CD4-positive, CD25-positive, alpha-beta regulatory T cell (primary cell): ENCODE measurements at places on chromosomes 1 and 21.

DNA sequence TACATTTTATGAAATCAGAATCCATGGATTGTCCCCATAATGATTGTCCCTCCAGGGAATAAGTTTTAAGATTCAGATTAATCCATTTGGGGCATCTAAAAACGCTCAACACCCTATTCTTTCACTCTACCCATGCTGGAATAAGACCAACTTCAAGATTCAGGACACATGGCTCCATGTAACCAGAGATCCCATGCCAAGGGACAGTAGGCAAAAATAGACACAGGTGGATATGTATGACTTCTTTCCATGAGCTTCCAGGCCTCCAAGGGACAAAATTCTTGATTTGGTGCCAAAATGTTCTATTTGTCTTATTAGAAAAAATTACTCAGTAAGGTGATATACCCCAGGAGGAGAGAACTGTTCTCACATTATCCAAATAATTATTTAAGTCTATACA, 178.8 kb downstream of the NRIP1 start:
- DNase-seq = no peak

GRCh38 chr1:152029144-152029928, 7.5 kb downstream of the S100A11 start:
- no peak for DNase-seq

GRCh38 chr1:77018311-77018710, 151.0 kb downstream of the ST6GALNAC5 start:
- no peak for DNase-seq

DNA sequence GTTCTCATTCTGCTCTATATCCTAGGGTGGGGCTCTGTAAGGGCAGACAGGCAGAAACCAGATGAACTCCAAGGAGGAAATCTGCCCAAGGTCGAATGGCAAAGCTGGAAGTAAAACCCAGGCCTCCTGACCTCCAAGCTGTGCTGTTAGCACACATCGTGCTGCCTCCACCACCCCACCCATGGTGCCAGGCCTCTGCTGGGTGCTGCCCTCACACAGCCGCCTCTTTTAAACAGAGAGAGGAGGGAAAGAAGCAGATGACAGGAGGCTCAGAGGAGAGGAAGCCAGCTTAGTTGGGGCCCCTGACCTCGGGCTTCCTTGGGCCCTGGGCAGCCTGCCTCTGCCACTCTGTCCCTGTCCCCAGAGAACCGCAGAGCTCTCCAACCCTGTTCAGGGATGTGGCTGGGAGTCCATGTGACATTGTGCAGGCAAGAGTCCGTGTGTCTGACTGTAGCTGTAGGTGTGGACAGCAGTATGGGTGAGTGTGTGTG, 1.1 kb downstream of the SYNC start:
- DNase-seq = no peak

DNA sequence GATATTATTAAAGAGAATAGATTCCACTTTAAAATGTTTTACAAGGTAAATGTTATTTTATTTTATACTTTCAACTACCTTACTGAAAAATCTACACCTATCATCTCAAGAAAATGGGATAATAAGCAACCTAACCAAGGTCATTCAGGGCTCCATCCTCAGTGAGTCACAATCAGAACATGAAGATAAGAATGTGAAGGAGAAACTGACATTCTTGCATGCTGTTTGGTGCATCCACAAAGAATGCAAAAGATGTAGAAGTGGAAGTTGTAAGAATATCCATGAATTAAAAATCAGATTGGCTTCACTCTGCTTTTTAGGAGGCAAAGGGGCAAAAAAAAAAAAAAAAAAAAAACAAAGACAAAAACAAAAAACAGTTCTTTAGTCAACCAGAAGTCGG, 6.5 kb downstream of the WARS2 start:
- no peak for DNase-seq
